ENCODE measurements at places on chromosomes 16 and 17.

GRCh38 chr16:69930117-69930776 is 20.9 kb upstream of the CLEC18A start:
- no peak for DNase-seq

- no peak for DNase-seq
Measured at GRCh38 chr17:80862481-80862961, 129.1 kb upstream of the CHMP6 start.

DNA sequence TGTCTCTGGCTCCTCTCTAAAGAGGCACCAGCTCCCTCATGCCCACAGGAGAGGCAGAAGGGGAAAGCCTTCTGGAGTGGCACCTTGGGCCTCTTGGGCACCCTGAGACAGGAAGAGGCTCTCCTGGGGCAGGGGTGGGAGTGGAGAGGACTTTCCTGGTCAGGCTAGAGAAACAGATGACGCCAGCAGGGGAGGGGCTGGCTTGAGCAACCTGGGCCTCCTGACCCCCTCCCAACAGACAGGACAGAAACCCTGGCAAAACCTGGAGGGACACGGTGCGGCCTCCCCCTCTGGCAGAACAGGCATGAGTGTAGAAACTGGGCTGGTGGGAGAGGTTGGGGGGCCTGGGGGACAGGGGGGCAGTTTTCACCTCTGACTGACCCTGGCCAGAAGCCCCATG is 6.1 kb downstream of the SMIM5 start:
- no peak for DNase-seq

DNA sequence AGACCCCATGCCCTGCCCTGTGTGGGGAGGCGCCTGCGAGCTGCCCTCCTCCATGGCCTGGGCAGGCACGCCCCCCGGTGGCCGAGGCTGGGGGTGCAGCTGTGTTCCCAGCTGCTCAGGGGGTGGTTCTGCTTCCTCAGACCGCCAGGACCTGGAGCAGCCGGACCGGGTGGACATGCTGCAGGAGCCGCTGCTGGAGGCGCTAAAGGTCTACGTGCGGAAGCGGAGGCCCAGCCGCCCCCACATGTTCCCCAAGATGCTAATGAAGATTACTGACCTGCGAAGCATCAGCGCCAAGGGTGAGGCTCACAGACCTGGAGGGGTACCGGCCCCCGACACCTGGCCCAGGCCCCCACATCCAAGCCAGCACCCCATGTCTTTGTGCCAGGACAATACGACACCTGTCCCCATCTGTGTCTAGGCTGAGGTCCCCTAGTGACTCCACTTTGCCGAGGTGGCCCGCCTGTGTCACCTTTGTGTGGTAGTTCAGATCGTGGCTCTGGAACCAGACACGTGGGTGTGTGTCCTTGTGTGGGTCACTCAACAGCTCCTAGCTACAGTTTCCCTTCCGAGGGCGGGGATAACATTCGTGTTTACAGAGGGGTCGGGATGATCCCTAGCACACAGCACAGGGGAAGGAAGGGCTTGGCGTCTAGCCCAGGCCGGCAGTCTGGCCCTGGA is 9.3 kb downstream of the GJD3 start:
- DNase-seq, result no peak

DNA sequence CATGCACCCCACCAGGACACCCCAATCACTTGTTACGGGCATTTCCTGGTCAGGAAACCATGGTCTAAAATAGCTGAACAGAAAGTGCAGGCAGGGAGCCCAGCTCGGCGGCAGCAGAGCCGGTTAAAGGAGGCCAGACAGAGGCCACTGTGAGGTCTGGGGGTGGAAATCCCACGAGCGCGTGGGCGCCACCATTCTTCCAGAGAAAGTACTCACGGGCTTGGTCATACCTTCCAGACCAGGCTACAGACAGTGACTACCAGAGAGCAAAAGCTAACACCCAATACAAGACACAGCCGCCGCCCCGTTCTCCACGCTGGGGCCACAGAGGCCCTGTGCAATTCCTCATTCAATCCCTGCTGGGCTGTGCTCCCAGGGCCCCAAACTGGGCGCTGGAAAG is 11.9 kb downstream of the CEP131 start:
- DNase-seq, result no peak
